ENCODE measurements at places on chromosomes 4 and X.

DNA sequence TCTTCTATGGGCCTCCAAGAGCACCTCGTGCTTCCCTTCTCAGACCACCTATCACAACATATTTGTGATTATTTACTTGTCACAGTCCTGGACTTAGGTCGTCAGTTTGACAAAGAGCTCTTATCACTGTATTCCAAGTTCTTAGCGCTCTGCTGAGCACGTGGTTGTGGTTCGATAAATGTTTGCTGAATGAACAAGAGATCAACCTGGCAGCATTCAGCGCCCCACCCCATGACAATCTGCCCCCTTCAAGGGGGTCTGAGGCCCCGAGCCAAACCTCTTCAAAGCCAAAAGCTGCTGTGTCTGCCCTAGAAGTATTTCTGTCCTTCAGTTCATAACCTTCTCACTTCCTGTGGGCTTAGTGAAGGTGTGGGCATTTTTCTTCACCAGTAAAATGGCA lies 15.0 kb downstream of the RPS4X start:
- no peak for DNase-seq

DNA sequence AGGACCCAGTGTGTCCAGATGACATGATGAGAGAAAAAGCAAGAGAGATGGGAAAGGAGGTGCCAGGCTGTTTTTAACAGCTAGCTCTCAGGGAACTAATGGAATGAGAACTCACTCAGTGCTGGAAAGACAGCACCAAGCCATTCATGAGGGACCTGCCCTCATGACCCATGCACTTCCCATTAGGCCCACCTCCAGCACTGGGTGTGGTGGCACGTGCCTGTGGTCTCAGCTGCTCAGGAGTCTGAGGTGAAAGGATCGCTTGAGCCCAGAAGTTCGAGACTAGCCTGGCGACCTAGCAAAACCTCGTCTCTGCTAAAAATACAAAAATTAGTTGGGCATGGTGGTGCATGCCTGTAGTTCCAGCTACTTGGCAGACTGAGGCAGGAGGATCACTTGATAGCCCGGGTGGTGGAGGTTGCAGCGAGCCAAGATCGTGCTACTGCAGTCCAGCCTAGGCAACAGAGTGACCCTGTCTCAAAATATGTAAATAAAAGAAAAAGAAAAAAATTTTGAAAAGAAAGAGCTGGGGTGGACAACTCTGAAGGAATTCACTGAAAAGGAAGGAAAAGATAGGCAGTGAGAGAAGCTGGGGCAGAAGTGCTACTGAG lies 50.9 kb downstream of the FAM193A start:
- DNase-seq: no peak

- DNase-seq: no peak
Observed at GRCh38 chr4:38241541-38241940, 281.3 kb downstream of the PTTG2 start.

DNA sequence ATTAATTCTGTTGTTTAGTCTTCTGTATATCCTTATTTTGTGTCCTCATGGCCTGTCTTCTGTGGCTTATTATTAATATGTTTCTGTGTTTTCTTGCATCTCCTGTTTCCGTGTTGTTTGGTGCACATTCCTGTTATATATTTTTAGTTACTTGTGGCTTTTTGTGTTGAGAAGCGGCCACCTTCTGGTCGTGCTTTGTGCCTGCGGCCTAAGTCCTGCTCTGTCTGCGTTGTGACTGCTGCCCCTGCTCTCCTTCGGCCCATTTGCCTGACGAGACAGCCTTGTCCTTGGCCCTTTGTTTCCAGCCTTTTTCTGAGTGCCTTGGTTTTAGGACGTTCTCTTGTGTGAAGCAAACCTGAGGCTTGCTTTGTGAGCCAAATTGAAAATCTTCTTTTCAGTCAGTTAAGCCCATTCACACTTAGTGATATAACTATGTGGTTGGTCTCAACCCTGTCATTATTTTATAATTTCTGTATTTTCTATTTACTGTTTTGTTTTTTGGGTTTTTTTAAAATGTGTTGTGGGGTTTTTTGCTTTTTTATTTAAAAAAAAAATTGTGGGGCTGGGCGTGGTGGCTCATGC lies 43.8 kb downstream of the TNIP2 start:
- no peak for DNase-seq

DNA sequence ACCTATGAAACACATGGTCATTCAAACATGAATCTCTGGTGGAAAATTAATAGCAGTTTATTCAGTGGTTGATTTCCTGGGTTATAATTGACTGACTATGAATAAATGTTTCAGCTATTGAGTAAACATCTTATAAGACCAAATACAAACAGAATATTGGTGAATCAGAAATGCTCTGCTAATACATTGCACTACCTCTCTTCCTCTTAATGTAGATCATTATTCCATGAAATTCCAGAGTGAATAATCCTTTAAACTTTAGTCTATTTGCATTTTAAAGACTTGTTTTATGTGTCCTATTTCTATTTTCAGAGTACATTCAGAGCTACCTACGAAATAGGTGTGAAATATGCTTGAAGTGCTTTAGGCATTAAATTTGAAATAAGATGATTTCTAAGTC lies 715.4 kb downstream of the ADGRL3 start:
- no peak for DNase-seq

GRCh38 chr4:88672987-88673386 lies 24.6 kb downstream of the NAP1L5 start:
- peak; percentile 48 for DNase-seq

DNA sequence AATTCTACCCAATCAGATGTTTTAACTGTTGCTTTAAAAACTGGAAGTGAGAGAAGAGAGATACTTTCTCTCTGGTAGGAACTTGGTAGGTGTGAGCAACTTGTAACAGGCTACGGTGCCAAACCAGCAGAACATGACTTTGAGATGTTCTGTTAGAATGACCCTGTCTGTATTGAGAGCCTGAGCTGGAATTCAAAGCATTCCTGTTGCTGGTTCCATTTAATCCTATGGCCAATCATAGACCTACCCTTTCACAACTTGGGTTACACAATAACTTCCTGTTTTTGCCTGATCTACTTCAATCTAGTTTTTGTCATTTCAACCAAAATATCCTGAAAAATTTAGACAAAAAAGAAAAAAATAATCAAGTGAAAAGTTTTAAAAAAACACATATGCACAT lies 1.7 kb upstream of the PRRG1 start:
- no peak for DNase-seq

- no peak for DNase-seq
Observed at GRCh38 chr4:109816082-109816442, 500 bp downstream of the GAR1 start.

- no peak for DNase-seq
Observed at GRCh38 chr4:182504463-182504862, 261.3 kb downstream of the TENM3 start.

GRCh38 chr4:127732623-127733328 lies 2.6 kb downstream of the SLC25A31 start:
- DNase-seq: peak; percentile 26

DNA sequence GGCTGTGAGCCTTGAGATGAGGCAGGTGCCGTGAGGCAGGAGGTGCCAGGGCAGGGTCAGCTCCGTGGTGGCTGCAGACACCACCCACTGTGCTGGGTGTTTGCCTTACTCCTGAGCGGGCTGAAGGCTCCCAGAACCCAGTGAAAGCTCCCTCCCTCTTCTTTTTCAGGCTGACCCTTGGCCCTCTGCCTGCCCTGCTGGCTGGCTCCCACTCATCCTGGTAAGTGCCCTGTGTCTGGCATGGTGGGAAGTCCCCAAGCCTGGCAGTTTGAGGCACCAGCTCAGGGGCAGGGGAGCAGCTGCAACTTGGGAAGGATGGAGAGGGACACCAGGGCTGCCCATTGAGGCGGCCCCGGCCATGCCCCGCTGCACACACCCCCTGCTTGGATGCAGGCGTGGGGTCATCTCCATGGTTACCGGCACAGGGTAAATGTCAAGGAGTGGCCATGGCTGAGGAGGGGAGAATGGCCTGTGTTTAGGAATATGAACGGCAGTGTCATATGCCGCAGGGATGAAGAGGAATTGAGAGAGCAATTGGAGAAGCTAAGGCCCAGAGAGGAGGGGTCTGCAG lies 16.8 kb downstream of the SH3BP2 start:
- no peak for DNase-seq

DNA sequence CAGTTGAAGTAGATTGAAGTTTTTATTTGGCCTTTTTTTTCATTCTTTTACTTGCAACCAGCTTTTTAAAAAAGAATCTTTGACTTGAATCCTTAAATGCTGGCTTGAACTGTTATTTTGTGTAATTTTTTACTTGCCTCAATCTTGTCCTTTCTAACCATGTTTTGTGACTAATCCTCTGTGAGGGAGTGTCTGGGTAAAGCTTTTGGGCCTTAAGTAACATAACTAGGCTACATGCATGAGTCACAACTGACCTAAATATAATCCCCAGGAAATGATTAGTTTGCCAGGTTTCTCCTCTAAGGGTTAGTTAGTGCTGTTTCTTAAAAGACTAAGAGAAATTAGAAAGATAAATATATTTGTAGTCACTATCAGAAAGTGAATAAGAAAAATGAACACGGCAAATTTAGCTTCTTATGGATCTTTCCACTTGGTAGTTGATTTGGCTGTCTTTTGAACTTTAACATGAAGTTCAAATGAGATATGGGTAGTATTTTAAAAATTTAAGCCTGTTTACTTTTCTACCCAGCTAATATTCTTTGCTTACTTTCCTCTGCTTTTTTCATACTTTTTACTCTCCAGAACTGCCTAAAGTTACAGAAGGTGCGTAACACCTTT lies 13.0 kb downstream of the EXOC1 start:
- no peak for DNase-seq

- DNase-seq: no peak
Observed at GRCh38 chrX:68415316-68415715, 18.0 kb downstream of the OPHN1 start.

GRCh38 chr4:26074712-26075430 lies 160.9 kb downstream of the SMIM20 start:
- DNase-seq: no peak

- no peak for DNase-seq
Observed at GRCh38 chrX:79368441-79368840, 1.3 kb upstream of the ITM2A start.

DNA sequence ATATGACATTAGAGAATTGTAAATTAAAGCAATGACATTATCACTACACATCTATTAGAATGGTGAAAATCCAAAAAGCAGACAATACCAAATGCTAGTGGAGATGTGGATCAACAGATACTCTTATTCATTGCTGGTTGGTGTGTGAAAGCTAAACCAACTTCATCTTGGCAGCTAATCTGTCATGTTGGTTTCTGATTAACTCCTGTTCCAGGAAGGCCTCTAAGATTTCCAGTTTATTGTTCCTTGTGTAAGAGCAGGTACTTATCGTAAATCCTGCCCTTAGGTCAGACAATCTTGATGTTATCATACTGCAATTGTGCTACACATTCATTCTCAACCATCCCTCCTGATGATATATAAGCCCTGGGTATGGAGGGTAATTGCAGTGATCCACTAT lies 809.0 kb upstream of the DIAPH2 start:
- DNase-seq: no peak

- no peak for DNase-seq
Observed at GRCh38 chr4:162151386-162151785, 12.4 kb downstream of the FSTL5 start.

DNA sequence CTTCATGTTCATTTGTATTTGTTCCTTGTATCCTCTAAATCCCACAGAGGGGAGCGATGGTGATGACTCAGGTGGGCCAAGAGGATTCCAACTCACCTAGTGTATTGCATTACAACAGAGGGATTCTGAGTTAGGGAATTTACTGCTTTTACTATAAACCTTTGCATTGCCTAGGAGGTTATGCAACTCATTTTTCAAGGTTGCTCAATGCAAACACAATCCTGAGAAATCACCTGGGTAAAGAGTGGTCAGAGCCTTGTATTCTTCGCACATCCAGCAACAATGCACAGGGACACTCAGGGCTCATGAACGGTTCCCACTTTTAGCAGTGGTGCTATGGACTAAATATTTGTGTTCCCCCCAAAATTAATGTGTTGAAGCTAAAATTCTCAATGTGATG lies 28.6 kb upstream of the LSM6 start:
- no peak for DNase-seq

- DNase-seq: no peak
Observed at GRCh38 chrX:20116577-20117240, at the start of gene MAP7D2. Gene MAP7D2 (minus strand): TSS chrX:20116907. CDS start chrX:20116879, 28 bp downstream.

- DNase-seq: no peak
Observed at GRCh38 chr4:121129606-121130325, 34.4 kb downstream of the TNIP3 start.

DNA sequence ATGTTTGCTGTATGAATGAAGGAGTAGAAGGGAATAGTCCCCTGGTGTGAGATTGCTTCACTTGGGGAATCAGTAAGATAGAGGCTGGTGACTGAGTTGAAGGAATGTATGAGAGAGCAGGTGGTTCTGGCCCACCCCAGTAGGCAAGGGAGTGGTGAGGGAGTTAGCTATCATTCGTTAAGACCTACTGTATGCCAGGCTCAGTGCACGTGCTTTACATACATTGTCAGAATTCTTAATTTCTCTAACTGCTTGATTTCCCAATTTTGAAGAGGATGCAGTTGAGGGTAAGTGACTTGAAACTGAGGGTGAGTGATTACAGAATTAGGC lies 700 bp downstream of the VMA21 start:
- peak; percentile 9 for DNase-seq

DNA sequence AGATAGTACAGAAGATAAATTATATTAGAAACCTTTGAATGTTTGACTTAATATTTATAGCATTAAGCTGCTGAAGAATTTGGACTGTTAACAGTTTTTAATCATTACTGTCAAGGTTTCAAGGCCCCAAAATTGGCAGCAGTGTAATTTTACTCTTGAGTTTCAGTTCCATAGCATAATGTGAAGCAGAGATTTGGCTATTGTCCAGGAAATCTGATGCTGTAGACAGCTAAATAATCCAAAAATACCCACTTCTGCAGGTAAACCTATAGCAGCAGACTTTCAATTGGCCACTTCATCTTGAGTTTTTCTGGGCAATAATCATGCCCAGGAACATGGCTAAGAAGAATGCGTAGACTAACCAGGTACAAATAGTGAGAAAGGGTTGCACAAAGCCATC lies 85.0 kb downstream of the RCHY1 start:
- no peak for DNase-seq

DNA sequence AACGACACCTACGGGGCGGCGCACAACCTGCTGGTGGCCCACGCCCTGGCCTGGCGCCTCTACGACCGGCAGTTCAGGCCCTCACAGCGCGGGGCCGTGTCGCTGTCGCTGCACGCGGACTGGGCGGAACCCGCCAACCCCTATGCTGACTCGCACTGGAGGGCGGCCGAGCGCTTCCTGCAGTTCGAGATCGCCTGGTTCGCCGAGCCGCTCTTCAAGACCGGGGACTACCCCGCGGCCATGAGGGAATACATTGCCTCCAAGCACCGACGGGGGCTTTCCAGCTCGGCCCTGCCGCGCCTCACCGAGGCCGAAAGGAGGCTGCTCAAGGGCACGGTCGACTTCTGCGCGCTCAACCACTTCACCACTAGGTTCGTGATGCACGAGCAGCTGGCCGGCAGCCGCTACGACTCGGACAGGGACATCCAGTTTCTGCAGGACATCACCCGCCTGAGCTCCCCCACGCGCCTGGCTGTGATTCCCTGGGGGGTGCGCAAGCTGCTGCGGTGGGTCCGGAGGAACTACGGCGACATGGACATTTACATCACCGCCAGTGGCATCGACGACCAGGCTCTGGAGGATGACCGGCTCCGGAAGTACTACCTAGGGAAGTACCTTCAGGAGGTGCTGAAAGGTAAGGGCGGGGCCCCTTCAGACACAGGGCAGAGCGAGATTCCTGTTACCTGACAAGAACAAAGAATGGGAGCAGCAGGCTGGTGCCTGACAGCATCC lies 11.7 kb downstream of the RPL9 start:
- no peak for DNase-seq

- DNase-seq: no peak
Observed at GRCh38 chr4:67019686-67020437, 525.4 kb downstream of the CENPC start.

GRCh38 chrX:115584696-115585095 lies 23.7 kb downstream of the PLS3 start:
- no peak for DNase-seq

GRCh38 chr4:41362621-41363383 lies 106.1 kb downstream of the UCHL1 start:
- DNase-seq: no peak
